NCI-H1930 (cell line): ENCODE measurements at places on chromosomes 5 and 9.

DNA sequence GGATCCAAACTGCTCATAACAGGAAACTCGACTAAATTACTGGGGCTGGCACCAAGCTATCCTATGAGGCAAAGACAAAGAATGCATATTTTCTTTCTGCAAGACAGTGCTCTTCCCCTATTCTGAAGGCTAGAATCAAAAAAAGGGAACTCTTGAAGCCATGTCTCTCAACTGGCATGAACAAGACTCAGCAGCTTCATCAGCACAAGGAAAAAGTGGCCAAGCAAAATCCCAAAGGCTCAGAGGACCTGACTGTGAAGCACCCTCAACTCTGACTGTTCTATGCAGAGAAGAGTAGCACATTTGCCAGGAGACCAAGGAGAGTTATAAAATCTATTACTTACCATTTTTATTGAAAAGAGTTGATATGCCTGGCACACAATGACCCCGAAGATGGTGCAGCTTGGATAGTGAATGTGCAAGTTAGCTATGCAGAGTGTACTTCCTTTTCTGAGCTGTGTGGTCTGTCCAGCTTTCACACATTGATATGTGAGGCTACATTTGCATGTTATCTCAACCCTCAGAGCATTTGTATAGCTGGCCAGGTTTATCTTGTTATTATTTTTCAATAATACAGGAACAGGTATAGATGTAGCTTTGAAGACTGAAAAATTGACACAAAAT, 51.0 kb upstream of the FYB1 start:
- DNase-seq = no peak

DNA sequence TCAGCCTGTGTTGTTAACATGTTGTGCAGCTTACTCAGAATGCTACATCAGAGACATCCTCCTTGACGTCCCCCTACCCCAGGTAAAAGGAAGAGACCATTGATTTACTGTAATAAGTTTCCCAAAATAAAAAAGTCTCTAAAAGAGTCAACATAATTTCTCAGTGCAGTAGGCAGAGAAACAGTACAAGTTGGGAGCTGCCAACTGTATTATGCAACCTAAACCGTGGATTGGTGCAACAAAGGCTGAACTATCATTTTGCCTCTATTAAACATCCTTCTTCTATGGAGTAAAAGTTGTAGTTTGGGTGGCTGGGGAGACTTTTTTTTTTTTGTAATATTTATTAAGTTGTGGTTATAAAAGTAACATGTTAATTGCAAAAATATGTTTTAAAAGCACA, 208.0 kb downstream of the NR3C1 start:
- DNase-seq = no peak

DNA sequence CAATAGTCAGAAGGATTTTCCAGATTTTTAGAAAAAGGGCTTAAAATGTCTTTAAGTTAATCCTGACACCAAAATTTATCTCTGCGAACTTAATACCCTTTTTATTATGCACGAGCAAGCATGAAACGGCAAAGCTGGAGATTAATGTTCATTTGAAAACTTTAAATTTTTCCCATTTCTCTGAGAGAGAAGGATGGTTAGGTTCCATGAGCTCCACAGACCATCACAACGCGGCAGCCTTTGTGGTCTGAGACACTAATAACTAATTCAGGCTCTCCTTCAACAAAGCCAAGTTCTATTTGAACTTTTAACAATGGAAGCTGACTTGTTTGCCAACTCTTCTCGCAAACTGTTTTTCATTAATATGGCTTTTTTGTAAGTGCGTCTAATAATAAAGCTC, 94.7 kb downstream of the MYO10 start:
- no peak for DNase-seq

GRCh38 chr5:107074996-107075395, 595.7 kb downstream of the EFNA5 start:
- no peak for DNase-seq

- no peak for DNase-seq
These were observed 35.1 kb downstream of the ANXA2R start for GRCh38 chr5:43005031-43005430.

DNA sequence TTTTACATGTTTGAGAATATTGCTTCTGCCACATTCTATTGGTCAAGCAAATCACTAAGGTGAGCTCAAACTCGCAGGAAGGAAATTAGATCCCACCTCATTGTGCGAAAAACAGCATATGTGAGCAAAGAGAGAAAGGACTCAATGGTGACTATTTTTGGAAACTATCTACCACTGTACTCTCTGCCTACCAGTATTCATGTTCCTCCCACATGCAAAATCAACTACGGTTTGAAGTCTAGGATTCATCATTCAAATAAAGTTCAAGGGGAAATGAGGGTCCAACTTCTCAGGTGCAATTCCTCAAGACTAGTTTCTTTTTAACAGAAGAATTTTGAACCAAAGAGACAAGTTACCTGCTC, 60.6 kb downstream of the FAM174A start:
- DNase-seq = no peak

GRCh38 chr9:124040935-124041816, 29.6 kb downstream of the LHX2 start:
- no peak for DNase-seq

GRCh38 chr5:129664336-129664937, 83.5 kb upstream of the MINAR2 start:
- no peak for DNase-seq

GRCh38 chr5:16931334-16932110, 4.6 kb downstream of the MYO10 start:
- DNase-seq = no peak

GRCh38 chr9:74711341-74711740, 176.4 kb downstream of the TRPM6 start:
- DNase-seq = no peak

- DNase-seq = no peak
These were observed 27.2 kb downstream of the C9orf152 start for GRCh38 chr9:110180511-110181434.

DNA sequence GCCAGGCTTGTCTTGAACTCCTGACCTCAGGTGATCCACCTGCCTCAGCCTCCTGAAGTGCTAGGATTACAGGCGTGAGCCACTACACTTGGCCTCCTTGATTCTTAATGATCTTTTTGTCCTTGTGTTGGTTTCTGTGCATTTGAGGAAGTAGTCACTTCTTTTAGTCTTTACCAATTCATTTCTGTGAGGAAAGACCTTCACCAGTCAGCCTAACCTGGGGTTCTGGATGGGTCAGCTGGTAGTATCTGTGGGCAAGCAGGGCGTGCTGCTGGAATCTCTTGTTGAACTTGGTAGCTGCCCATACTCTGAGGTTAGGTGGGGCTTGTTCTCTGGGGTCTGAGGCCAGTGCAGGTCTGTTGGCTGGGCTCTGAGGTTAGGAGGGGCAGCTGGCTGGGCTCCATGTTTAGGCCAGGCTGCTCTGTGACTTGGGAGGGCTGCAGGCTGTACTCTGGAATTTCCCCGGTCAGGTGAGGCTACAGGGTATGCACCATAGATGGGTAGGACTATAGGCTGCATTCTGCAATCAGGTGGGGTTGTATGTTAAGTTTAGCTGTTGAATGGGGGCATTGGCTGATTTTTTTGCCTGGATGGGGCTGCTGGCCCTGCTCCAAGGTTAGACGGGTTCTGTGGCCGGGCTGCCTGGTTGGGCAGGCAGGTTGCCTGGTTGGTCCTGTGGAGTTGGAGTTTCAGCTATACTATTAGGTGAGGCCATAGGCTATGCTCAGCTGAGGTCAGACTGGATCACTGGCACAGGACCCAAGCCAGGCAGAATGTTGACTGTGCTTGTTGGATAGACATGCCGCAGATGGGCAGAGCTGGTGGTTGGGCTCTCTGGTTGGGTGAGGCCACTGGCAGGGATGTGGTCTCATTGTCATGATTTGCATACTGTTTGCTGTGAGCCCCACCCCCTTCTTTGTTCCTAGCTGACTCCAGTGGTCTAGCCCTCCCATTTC, 19.2 kb downstream of the UBAP1 start:
- DNase-seq = no peak

DNA sequence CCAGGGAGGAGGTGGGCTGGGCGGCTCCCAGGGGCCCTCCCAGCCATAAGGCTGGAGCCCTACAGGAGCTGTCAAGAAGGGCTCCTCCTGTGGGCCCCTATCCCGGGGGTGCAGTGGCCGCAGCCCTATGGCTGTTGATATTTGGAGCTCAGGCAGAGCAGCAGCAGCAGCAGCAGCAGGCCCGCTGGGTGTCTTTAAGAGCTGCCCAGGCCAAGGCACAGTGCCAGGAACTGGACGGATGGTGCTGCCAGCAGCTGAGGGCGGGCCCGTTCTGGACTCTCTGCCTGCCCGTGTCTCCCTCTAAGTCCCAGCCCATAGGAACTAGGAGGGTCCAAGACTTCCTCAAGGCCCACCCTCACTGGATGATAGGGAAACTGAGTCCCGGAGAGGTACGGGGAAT, 3.6 kb downstream of the AK1 start:
- DNase-seq = no peak

GRCh38 chr9:83919111-83919510, 2.1 kb downstream of the KIF27 start:
- DNase-seq = no peak

DNA sequence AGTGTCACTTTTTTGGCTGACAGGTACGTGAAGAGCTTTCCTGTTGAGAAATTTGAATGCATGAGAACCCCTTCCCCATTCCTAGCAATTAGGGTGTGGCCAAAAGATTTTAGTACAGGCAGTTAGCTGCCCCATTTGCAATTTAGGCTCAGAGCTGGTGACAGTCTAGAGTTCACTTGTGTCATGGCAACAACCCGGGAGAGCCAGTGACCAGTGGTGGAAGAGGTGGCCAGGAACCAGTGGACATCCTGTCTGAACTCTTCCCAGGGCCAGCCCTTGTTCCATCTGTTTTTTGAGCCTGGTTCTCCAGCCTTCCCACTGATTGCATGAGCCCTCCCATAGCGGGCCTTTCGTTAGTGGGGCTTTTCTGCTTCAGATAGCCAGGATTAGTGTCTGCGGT, 2.5 kb upstream of the NEUROG1 start:
- DNase-seq = no peak

- no peak for DNase-seq
These were observed at the start of gene FOXE1 for GRCh38 chr9:97853056-97853843. TSS of gene FOXE1 (plus strand) at chr9:97853226. CDS start at chr9:97853915, 689 bp downstream.

GRCh38 chr9:96420468-96421219, 2.5 kb upstream of the ZNF367 start:
- no peak for DNase-seq

DNA sequence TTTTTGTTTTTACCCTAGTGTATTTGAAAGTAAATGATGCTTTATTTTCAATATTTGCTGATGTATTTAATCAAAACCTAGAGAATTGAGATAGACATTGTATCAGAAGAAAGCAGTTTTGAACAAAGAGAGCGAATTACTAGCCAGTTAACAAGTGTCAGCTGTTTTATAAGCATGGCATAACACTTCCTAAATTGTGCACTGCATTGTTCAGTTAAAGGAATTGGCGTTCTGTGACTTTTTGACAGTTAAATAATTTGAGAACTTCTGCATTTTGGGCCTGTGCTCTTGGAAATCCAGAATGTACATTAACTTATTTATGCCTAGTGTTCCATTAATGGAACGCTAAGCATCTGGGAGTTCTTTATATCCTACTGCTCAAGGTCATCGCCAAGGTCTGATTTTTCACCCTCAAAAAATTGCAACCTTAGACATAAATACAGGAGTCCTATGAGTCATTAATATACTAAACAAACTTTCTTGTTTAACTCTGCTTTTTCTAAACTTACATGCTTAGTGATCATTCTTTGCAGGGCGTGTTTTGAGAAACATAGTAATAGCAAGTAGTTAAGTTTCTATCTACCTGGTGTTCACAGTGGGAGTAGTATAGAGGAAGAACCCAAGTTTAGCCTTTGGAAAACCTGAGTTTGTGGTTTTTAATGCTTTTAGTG, 31.1 kb downstream of the RASA1 start:
- no peak for DNase-seq

DNA sequence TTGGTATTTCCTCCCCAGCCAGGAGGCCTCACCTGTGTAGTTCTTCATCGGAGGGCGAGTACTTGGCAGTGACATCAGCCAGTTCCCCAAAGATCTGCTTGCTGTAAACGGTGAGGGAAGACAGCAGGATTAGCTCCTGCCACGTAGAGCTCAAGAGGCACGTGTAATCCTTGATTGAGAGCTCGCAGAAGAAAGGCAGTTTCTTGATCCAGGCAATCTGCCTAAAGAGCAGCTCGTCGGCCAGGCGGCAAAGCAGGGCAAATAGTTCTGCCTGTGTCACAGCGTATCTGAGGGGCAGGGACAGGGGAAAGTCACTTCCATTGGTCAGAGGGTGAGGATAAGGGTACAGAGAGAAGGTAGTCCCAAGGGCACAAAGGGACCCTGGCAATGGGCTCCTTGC, 28.6 kb upstream of the NR5A1 start:
- no peak for DNase-seq

GRCh38 chr5:32521481-32521880, 63.9 kb upstream of the SUB1 start:
- DNase-seq = no peak

DNA sequence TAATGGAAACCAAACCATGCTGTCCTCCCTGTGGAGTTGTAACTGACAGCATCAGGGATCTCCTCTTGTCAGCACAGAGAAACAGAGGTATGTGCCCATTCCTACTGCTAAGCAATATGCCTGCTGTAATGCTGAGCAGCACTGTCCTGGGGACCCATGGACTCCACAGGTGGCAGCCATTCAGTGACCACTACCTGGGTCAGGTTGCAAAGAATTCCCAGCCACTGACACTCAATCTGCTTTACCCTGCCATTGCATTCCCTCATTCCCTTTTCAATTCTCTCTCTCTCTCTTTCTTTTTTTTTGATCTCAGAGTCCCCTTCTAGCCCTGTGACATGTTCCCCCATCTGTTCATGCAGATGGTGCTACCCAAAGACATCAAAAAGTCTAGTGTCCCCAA, 104.1 kb downstream of the GABRB2 start:
- DNase-seq = no peak

DNA sequence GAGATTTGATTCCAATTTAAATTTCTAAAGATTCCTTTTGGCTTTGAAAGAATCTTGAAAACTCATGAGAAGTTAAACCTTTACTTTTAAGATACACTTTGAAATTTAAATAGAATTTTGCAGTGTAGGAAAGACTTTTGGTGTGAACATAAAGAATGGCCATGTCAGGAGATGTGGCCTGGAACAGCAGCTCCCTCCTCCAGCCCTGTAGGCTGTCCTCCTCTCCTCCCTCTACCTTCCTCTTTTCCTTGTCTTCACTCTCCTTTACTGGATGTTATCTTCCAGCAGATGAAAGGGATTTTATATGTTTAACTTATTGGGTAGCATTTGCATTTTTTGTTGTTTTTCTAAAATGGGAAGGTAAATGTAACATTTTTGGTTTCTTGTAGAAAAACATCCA, 18.9 kb downstream of the ASPN start:
- DNase-seq = no peak

GRCh38 chr9:36078051-36078450, 41.3 kb downstream of the RECK start:
- no peak for DNase-seq

DNA sequence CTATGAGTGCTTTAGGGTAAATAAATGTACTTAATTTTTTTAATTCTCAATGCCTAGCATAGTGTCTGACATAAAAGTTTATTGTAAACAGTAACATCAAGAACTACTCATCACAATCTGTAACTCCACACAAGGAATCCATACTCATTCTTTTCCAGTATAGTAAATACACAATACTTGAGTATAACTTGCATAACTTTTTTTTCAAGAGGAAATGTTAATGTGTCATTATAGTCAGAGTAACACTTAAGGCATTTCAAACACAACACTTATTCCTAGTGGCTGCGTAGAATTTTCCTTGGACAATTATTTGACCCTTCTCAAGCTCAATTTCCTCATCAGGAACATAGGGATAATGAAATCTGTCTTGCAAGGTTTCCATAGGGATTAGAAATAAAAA, 584.3 kb downstream of the CAAP1 start:
- DNase-seq = no peak
